ENCODE measurements at places on chromosomes 6 and 20.

DNA sequence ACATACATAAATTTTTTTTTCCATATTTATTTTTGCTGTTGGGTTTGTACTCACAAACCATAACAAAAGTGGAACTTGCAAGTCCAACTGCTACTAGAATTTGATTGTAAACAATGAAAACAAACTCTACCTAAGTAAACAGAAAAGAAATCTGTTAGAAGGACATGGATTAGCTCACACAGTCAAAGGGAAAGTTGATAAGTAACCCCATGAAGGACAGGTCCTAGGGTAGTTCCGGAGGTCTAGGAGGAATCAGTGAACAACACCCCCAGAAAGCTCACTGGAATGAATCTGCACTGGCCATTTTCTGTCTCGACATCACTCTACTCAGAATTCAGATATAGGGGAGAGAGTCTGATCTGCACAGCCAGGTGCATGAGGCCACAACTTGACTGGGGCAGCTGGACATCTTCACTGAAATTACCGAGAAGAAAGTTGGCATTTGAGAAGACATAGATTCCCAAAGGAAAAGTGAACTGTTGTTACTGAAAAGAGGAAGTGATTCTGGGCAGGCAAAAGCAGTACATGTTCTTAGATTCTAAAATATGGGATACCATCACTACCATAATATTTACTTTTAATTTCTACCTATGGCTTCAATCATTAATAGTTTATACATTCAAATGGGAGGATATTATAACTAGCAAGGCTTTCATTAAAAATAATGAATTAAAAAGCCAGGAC lies 76.4 kb downstream of the HMGN3 start:
- no peak for DNase-seq

- DNase-seq: no peak
Measured at GRCh38 chr6:79422666-79423065, 114.6 kb downstream of the LCA5 start.

- no peak for DNase-seq
Measured at GRCh38 chr6:105909106-105909505, 177.0 kb upstream of the PRDM1 start.

DNA sequence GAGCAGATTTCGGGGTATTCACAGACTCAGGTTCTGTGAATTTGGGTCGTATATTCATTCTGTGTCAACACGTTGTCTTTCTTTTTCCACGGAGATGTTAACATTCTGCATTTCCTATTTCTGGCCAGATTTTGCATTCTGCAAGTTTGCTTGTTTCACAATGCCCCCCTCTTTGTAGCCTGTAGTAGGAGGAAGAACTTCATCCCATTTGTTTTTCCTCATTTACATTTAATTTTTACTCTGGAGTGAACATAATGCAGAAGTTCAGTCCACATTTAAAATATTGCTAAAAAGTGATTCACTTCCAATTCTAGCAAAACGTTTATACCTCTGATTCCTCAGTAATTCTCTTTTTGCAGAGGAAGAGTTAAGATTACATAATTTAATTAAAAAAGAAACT lies 12.9 kb downstream of the TAGAP start:
- DNase-seq: no peak

DNA sequence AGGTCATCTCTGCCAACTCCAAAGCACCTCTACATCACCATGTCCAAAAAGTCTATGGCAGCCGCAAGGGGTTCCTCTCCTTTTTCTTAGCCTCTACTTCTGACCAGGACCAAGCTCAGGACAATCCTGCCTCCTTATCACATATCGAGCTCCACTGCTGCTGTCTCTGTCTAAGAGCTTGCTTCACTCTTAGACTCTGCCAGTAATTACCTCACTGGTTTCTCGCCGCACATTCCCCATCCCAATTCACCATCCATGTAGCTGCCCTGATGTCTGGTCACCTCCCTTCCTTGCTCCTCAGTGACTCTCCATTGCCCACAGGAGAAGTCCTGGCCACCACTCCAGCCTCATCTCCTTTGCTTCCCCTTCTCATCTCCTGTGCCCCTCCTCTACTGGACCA lies 24.1 kb upstream of the PI16 start:
- no peak for DNase-seq

GRCh38 chr6:49563006-49563886 lies 12.8 kb downstream of the C6orf141 start:
- no peak for DNase-seq

- DNase-seq: no peak
Measured at GRCh38 chr6:147525519-147526209, 17.2 kb downstream of the SAMD5 start.

- DNase-seq: no peak
Measured at GRCh38 chr20:10404023-10404628, 29.9 kb downstream of the MKKS start.

DNA sequence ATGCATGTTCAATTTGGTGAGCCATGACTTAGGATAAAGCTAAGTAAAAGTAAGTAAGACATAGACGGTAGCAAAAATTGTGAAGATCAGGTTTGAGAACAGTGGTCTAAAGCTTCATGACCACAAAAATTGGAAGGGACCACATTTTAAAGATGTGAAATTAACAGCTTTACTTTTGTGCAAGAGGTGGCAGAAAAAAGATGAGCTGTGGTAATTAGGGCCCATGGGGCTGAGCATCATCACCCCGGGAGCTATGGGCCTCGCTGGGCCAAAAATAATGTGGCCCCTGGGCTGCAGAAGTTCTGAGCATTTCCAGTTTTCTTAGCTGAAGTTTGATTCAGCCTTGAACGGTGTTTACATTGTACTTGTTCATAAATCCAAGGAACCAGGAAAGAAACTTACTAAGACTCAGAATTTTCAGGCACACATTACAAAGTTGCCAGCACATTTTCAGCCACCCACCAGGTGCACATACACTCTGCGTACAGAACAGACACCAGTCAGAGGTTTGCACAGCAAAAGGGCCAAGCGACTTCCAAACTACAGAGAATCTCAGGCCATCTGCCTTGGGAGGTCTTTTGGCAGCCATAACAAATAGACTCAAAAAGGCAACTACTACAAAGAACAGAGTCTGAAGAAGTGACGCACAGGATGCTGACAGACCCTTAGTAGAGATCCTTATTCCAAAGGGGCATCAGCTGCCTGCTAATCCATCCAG lies 57.7 kb downstream of the CSE1L start:
- DNase-seq: no peak

GRCh38 chr6:149936743-149937142 lies 5.1 kb upstream of the ULBP2 start:
- no peak for DNase-seq

GRCh38 chr6:51323056-51323455 lies 504.4 kb downstream of the TFAP2B start:
- no peak for DNase-seq

- DNase-seq: no peak
Measured at GRCh38 chr6:75196081-75196687, 9.7 kb downstream of the COL12A1 start.

- DNase-seq: no peak
Measured at GRCh38 chr6:166562726-166563125, 23.8 kb downstream of the RAMACL start.

DNA sequence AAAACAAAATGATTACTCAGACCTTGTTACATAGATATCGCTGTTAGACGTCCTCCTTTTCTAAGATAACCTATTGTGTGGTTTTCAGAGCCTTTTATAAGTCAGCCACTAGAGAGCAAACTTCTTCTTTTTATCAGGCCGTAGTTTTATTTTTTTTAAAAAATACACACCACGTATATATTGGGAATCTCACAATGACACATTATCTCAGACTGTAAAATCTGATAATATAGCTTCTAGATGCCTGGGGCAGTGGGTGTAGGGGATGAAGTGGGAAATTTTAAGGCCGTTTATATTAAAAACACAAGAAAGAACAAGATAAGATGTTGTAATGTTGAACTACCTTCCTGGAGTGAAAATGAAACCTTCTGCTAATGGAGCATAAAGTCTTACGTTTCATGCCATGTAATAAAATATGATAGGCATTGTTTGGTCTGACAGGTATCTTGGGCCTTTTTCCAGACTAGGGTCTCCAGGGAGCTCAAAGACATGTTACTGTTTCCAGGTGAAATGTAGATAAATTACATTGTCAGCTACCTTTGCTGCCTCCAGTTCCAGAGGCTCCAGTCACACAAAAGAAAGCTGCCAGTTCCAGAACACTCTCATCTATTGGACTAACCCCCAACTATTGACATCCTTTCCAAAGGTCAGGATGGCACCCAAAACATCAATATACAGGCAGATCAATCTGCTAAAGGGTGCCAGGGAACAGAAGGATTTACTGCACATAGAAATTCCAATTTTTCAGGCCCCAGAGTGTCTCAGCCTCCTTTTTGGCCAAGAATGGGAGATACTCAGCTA lies 130.2 kb upstream of the AKIRIN2 start:
- no peak for DNase-seq

DNA sequence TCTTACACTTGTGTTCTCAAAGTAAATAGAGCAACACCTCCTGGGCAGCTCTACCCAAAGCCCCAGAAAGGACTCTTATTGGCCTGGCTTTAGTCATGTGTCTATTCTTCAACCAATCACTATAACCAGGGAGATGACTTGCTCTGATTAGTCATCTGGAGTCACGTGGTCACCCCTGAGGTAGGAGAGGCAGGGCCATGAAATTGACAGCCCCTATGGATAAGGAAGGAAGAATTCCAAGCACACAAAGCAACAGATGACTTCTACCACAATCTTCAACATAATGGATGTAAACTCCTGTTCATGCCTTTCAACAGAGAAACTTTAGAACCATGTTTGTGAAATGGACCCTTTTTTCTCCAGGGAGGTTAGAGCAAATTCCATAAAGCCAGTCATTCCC lies 24.6 kb upstream of the EYA2 start:
- no peak for DNase-seq

GRCh38 chr20:47359530-47360296 lies 3.2 kb upstream of the ZMYND8 start:
- DNase-seq: no peak

GRCh38 chr6:168095171-168095691 lies 16.2 kb upstream of the FRMD1 start:
- no peak for DNase-seq

DNA sequence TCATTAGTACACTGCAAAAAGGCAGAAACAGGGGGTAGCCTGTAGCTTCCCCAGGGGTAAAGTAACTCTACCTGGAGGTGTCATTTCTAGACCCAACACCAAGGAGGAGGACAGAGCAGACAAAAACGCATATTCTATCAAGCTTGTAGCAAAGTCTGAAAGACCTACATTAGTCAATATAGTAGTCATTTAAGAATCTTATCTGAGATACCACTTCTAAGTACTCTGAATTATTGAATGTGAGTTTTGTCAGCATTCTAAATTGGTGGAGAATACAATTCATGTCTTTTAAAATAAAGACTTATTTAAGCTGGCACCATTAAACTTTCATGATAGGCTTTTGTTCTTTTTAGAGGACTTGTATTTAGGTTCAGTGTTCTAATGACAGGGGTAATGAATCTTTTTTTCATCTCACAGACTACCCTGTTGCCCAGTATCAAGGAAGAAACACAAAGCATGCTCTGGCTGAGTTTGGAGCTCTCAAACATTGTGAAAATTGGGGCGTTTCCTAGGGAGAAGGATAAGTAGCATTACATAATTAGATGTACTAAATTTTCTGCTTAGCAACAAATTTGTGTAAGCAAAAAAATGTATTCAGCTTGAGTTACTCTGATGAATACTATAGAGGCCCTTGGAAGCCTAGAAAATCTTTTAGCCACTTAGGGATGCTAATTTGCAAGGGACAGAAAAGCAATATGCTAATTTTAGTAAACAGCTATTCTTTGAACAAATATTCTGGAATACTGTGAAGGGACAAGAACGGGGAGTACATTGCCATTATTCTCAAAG lies 255.4 kb upstream of the HSF2 start:
- DNase-seq: no peak

GRCh38 chr6:22925920-22926789 lies 356.8 kb downstream of the HDGFL1 start:
- no peak for DNase-seq

GRCh38 chr6:9732056-9732455 lies 682.8 kb downstream of the TFAP2A start:
- DNase-seq: no peak

- peak; percentile 97 for DNase-seq
Measured at GRCh38 chr6:26017632-26017966, 55.0 kb downstream of the TRIM38 start.

DNA sequence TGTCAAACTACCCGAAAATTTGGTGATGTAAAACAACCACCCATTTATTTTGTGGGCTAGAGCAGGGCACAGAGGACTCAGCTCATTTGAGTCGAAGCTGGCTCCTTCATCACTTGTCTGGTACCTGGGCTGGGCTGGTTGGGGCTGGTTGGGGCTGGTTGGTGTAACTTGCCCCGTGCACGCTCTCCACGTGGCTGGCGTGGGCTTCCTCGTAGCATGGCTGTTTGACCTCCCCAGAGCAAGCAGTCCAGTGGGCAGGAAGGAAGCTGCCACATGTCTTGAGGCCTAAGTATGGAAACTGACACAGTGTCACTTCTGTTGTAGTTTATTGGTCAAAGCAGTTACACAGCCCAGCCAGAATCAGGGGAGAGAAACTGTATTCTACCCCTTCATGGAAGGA lies 27.1 kb downstream of the BCAS4 start:
- no peak for DNase-seq

- no peak for DNase-seq
Measured at GRCh38 chr6:15485936-15486335, 176.9 kb downstream of the DTNBP1 start.

- peak; percentile 59 for DNase-seq
Measured at GRCh38 chr20:46752728-46753127, 43.3 kb downstream of the SLC2A10 start.

DNA sequence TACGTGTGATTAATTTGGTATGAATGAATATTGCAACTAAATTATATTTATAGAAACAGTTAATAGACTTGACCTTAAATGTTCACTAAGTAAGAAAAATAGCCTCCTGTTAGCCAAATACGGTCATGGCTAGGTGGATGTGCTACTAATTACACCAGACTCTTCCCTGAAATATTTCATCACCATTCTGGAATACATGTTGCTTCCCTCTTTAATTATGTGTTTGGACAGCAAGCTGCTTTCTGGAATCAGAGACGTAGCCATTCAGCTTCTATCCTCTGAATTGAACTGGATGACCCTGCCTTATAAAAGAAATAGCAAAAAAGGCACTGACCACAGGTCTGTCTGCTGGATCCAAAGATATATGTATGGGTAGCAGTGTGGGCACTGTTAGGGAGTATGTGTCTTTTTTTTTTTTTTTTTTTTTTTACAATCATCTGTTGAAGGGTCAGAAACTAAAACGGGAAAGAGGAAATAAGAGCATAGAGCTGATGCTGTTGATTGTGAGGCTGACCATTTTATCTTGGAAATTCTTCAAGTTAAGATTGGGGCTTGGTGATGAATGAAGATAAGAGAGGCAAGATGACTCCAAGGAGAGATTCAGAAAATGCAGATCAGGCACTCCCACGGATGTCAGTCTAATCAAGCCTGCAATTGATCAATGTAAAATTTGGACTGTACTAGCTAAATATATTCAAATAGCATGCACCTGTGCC lies 283.2 kb upstream of the HSF2 start:
- no peak for DNase-seq
